A375 (cell line): ENCODE measurements at places on chromosomes 4 and X. TPM values are rescaled to one million over a fixed set of nuclear protein-coding genes. Genes with fewer than 3 reads are reported as not detected.

Gene TCEAL8
- total RNA-seq, result 42.7 and 45.7 TPM in 2 replicates

Gene ZNF157
- total RNA-seq, result 0.04 and 0.11 TPM in 2 replicates

Gene MAGEA11
- 34.9 and 38.3 TPM in 2 replicates for total RNA-seq

Gene IL2
- not detected in 2 replicates for total RNA-seq

Gene LONRF3
- total RNA-seq, result 8.3 and 10.3 TPM in 2 replicates

Gene MAGED1
- 87.4 and 90.6 TPM in 2 replicates for total RNA-seq

Gene DCK
- 13.1 and 13.6 TPM in 2 replicates for total RNA-seq

Gene HSFX1
- 0.11 and 0.29 TPM in 2 replicates for total RNA-seq

Gene TSPAN7
- not detected in 2 replicates for total RNA-seq

Gene GCNA
- total RNA-seq, result 0.53 and 0.83 TPM in 2 replicates

Gene UGT2B17
- total RNA-seq, result not detected in 2 replicates

Gene CPXCR1
- 0.23 TPM in 1 of 2 replicates, not detected in the other for total RNA-seq

Gene PDZD4
- 2.8 and 5.4 TPM in 2 replicates for total RNA-seq
